Lower leg skin (tissue), 4 donors: ENCODE measurements at places on chromosomes 2 and 18.

- no peak for DNase-seq
Observed at GRCh38 chr2:7190587-7191324, 273.5 kb downstream of the RNF144A start.

DNA sequence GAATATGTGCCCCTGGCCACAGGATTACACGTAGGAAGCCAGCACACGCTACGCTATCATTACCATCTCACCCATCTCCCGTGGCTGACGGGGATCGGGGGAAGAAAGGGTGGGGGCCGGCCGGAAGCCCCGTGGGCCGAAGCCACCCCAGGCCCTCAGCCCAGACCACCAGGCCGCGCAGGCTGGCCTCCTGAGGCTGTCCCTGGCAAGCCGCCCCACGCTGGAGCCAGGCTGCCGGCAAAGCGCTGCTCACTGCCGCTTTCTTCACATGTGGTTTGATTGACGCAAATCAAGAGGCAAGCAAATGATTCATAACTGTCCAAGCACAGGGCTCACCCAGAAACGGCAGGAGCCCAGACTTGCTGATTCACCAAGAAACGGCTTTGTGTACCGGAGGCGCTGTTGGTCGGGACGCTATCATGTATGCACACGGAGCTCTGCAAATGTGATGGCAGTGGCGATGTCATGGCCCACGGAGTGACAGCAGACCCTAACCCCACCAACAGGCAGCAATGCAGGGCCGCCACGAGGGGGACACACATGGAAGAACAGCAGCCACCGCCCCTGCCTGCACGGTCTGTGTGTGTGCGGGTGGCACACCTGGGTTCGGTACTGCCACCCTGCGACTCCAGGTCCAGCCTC, 125.7 kb downstream of the HDAC4 start:
- peak; percentile 92 for DNase-seq

DNA sequence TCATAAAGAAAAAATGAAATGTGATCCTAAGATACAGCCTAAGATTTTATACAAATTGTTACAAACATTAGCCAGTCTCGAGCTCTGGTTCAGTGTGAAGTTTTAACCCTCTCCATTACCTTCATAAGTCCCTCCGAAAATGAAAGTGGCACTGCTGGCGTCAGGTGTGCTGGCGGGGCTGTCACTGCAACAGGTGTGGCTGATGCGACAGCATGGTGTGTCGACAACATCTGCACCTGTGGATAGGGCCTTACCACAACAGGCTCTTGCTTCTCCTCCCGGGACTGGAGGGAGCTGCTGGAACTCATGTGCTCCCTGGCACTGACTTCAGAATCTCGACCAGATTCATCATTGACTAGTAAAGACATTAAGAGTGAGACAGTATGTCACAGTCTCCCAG, 10.3 kb downstream of the SAP130 start:
- DNase-seq: peak; percentile 69

DNA sequence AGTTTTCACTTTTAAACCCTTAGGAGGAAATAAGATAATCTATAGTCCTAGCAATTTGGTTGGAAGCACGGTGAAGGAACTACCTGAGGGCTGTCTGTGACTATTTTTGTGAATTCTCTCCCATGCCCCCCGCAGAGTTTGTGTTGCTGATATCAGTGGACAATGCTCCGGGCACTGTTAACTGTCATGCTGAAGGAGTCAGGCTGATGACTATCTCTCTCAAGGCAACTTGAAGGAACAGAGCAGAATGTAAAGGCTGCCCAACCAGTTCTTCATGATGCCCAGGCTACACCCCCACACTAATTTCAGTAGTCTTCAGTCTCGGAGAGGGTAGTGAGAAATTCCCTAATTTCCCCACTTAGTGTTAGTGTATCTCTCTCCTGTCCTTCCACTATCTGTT, 21.6 kb upstream of the RAB6C start:
- DNase-seq: no peak

DNA sequence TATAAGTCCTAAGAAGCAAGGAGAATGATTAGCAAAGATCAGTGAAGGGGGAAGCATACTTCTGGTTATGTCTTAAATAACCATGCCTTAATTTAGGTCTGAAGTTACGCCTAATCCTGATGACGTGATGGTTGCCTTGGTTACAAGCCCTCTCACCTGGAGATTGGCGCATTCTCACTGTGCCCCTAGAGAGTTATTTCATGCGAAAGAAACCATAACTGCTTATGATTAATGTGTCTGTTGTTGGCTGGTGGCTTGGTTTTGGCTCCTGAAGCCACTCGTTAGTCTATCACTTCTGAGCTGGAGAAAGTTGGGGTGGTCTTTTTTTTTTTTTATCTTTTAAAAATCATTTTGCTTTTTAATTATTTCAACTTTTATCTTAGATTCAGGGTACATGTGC, 47.0 kb downstream of the TNFRSF11A start:
- no peak for DNase-seq
